ENCODE measurements at places on chromosomes 7 and 10.

DNA sequence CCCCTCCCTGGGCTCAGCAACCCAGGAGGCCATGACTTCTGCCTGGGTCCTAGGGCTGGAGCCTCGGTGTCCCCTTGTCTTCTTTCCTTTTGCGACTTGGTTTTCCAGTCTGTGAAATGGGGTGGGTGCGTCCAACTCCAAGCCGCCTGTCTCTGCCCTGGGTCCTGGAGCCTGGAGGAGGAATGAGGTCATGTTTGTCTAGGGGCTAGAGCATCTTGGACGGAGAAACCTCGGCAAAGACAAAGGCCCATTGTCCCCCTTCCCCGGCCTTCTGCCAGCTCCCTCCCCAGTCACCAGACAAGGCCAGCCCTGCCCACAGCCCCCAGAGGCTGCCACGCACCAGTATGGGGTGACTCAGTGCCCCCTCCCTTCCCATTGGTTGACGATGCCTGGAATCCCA lies 39.8 kb upstream of the ELN start:
- peak; percentile 74 for DNase-seq

DNA sequence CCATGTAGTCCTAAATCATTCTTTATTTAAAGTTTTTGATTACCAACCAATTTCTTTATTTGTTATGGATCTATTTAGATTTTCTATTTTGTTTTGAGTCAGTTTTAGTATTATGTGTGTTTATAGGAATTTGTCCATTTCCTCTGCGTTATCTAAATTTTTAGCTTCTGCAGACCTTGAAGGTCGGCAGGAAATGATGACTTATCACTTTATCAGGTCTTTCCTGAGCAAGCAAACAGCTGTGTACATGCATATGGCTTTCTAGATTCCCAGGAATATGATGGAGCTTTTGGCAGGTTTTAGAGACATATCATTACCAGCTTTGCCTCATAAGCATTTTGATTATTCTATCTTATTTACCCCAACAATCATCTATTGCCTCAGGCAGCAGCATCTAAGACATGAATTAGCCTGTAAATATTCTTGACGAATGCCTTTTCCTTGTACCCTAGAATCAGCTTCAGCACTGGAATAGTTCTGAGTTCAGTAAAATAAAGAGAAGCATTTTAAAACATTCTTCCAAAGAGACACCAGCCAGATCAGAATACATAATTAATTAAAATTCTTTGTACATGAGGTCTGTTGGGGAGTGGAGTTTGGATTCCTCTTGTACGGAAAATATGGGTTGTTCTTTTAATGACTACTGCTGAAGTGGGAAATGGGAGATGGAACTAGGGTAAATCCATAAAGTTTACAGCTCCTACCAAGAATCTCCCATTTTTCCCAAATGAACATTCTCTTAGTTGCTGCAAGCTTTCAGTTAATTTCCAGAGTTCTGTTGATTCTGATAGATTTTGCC lies 408.8 kb upstream of the SEMA3C start:
- no peak for DNase-seq

DNA sequence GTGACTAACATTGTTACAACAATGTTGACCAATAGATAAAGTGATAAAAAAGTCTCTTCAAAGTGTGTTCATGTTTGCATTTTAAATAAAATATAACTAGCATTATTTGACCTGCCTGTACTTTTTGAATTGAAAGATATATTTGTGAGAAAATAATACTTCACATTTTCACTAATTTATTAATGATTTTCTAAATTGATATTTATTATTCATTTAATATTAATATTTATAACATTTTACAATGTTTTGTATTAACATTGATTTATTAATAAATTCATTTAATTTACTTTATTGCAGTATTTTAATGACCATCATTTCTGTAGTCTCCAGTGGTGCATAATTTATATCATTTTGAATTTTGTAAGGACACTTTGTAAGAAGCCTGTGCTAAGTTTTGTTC lies 150.0 kb upstream of the BET1 start:
- no peak for DNase-seq

DNA sequence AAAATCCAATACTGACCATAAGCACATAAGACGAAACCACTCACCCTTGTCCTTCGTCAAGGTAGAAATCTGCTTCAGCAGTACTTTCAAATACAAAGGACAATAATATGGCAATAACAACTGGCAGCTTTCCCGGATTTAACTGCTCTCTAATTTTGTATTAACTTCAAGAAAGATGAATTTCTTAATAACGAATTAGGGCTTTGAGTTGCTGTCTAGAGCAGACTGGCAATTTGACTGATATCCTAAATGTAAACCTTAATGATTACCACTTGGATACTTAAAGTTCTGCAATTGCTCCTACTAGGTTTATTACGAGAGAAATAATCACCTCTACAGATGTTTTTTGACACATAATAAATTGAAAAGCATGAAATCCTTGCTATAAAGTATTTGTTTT lies 418.7 kb downstream of the MAGI2 start:
- DNase-seq: no peak

- no peak for DNase-seq
Measured at GRCh38 chr7:105153531-105153930, 139.5 kb downstream of the KMT2E start.

DNA sequence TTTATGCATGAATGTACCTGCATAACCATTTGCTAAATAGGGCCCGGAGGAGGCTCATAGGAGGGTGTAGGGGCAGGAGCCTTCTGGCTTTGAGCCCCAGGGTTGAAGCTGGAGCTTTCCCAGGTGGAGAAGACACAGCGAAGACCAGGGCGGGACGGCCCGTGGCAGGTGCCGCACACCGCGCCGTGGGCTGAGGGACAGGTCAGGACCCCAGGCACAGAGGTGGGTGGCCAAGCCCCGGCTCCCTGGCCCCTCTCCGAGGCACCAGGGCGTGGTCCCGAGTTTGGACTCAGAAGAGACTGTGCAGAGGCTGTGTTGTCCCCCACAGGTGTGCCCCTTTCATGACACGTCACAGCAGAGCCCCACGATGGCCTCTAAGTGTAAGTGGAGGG lies 56.5 kb downstream of the PWWP2B start:
- no peak for DNase-seq

- no peak for DNase-seq
Measured at GRCh38 chr7:128939861-128940410, 2.2 kb downstream of the IRF5 start.

DNA sequence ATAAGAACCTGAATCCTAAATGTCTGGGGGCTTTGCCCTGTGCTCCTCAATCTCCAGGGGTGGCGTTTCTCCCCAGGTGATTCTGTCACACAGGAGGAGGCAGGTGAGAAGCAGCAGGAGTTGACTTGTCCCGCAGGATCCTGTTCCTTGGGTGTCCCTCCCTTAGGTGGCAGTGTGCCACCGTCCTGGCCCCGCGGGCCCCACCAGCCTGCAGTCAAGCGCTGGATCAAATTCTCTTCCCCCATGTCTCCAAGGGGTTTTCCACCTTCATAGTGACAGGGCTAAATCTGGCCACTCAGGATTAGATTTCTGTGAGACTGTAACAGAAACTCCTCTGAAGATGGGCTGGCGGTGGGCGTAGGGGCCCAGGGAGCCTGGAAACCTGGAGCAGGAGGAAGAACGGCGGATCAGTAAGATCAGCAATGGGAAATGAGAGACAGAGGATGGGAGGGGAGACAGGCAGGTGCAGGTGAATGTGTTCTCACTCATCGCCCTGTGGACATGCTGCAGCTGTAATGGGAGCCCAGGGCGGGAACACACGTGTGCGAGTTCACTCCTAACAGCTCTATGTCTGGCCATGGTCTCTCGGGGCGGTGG lies 329.2 kb upstream of the COBL start:
- no peak for DNase-seq

- DNase-seq: peak; percentile 5
Measured at GRCh38 chr7:81684514-81685269, 85.2 kb downstream of the HGF start.

DNA sequence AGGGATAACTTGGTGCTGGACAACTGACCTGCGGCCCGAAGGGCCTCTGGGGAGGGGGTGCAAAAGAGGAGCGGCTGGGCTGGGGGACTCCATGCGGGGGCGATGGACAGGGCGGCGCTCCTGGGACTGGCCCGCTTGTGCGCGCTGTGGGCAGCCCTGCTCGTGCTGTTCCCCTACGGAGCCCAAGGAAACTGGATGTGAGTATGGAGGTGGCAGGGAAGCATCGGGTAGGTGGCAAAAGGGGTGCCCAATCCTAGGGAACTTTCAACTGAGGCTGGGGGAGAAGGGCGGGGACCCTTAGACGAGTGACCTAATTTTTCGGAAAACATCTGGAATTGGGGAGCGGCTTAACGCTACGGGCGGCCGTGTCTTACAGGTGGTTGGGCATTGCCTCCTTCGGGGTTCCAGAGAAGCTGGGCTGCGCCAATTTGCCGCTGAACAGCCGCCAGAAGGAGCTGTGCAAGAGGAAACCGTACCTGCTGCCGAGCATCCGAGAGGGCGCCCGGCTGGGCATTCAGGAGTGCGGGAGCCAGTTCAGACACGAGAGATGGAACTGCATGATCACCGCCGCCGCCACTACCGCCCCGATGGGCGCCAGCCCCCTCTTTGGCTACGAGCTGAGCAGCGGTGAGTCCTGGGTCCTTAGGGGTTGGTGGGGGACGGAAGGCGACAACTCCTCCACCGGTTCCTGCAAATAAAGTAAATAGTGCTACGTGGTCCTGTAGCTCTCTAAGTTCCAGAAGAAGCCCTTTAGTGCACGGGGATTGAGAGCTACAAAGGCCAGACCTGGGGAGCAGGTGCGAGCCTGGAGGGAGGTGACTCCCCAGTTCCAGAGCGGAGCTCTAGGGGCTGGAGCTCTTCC lies 622 bp downstream of the WNT16 start:
- DNase-seq: no peak

Data from frontal cortex (tissue), 4 donors.